ENCODE measurements at places on chromosomes 7 and 10.

GRCh38 chr10:123583639-123584418 lies 82.3 kb upstream of the GPR26 start:
- peak; percentile 30 for DNase-seq

- no peak for DNase-seq
These were observed 55.5 kb upstream of the FAM171A1 start for GRCh38 chr10:15426558-15426957.

DNA sequence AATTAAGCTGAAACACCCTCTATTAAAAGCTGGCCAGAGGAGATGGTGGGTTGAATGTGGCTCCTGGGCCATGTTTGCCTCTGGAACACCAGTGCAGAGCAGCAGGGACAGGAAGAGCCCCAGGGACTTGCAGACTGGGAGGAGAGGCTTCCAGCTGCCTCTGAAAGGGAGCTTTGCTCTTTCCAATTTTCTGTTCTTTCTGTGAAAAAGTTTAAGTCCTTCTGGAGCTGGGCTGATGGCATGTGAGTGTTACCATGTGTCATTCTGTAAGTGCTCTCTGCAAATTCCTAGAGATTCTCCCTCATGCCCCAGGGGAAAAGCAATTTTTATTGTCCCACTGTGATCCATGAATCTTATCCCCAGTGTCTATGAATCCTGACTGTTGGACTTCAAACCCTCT lies 112.8 kb upstream of the LANCL2 start:
- DNase-seq: no peak

- no peak for DNase-seq
These were observed 112.3 kb downstream of the JCAD start for GRCh38 chr10:29946953-29947700.

GRCh38 chr10:128463991-128464760 lies 338.0 kb upstream of the MKI67 start:
- no peak for DNase-seq

GRCh38 chr10:124724279-124725027 lies 19.7 kb downstream of the FAM53B start:
- no peak for DNase-seq

GRCh38 chr7:112876877-112877276 lies 86.7 kb upstream of the TMEM168 start:
- DNase-seq: no peak

DNA sequence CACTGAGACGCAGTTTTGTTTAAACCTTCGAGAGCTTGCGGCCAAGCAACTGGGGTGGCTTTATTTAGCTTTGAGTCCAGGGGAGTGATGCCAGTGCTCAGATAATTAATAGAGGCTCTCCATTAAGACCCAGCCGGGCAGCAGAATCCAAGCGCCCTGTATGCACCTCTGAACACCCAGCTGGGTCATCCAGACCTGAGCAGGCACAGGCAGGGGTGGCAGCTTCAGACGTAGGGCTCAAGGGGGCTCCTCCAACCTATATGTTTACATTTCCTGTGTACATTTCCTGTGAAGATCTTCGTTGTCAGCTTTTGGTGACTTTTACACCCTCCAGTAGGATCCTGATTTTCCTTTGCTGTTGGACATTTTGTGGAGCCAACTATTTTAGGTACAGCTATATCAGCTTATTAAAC lies 719.5 kb downstream of the LRMDA start:
- DNase-seq: no peak

- DNase-seq: no peak
These were observed 31.8 kb upstream of the SHH start for GRCh38 chr7:155844019-155844453.

DNA sequence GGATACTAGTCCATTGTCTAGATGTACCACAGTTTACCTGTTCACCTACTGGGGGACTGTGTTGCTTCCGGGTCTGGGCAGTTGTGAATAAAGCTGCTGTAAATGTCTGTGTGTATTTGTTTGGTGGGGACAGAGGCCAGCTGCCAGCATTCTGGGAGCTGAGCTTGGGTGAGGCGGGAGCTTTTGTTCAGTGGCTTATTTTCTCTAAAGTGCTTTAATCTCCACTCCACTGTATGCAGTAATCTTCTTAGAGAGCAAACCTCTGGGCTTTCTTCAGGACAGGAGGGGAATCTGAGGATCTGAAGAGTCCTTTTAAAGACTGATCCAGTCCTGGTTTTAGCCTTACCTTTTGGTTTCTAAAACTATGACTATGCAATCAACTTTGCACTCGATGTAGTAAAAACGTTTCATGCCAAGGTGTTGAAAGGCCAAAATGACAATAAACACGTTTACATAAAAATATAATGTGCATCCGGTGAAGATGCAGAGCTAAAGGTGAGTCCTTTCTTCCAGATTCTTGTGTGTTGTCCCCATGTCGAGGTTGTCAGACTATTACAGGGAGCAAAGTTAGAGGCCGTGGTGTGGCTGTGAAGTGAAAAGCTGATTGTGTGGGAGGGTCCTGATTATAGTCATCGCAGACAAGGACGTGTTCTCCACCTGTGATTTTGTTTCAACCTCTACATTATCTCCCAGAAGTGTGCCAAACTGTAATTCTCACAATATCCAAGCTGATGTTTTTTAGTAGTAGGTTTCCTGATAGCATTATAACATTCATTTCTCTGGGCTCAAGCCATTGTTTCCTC lies 279.8 kb downstream of the CAMK1D start:
- DNase-seq: no peak

DNA sequence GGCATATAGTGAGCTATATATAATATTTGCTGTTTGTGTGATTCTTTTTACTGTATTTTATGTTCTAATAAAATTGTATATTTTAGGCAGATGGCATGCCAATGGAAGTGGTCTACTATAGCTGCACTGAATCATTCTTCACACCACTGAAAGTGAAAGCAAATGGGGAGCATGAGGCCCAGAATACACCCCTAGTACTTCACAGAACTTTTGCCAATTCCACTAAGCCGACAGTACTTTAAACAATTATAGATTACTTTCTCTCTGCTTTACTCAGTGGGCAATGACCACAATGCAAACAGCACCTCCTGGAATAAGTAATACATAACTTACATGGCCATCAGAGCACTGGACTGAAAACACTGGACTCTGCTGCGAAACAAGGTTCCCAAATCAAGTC lies 70.2 kb downstream of the ANKRD26 start:
- DNase-seq: peak; percentile 11

GRCh38 chr7:119223930-119224329 lies 999.4 kb downstream of the ANKRD7 start:
- DNase-seq: no peak

- DNase-seq: no peak
These were observed 1.7 kb downstream of the MEPCE start for GRCh38 chr7:100431286-100431735.

DNA sequence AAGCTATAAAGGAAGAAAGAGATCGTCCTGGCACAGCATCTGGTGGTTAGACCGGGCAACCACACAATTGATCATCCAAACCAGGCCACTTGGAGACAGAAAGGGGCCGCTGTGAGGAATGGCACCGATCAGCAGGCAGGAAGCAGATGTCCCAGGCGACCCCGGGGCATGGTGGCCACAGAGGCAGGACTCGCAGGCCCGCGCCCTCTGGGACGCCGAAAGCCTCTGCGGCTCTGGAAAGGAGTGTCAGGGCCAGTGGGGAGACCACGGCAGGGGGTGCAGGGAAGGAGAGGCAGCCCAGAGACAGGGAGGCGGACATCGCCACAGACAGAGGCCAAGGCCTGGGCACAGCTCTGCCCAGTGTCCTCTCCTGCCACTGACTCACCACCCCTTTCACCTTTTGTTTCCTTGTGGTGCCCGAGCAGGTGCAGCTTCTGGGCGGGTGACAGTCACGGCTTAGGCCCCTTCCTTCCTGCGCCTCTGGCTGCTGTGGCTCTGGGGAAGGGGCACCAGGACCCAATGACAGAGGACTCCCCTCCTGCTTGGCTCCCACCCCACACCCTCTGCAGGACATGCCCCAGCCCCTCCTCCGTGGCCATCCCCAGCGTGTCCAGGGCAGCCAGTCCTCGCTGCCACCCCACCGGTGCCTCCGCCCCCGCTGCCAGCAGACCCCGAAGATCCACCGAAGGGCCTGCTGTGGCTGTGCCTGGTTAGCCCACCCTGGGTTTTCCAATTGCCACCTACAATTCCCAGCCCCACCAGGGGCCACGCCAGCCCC lies 10.9 kb downstream of the STK32C start:
- DNase-seq: no peak

GRCh38 chr10:97534746-97535367 lies 36.1 kb downstream of the UBTD1 start:
- peak; percentile 30 for DNase-seq

- DNase-seq: peak; percentile 46
These were observed 2.4 kb downstream of the SFMBT2 start for GRCh38 chr10:7408291-7409044.

- DNase-seq: peak; percentile 34
These were observed 220.0 kb downstream of the FAM107B start for GRCh38 chr10:14554491-14555205.

DNA sequence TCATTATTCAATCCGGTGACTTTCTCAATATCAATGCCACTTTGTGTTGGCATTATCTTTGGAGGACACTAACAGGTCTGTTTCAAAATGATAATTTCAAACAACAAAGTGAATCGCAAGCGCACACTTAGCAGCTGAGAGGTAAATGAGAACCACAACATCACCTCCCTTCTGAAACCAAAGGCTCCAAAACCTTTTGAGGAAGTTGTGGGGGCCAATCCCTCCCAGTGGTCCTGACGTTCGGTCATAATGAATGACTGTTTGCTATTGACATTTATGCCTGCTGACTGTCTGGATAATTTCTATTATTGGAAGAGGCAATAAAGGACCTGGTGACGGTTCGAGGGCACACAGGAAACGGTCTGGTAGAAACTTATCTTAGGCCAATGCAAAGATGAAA lies 1.8 kb downstream of the ADARB2 start:
- no peak for DNase-seq

DNA sequence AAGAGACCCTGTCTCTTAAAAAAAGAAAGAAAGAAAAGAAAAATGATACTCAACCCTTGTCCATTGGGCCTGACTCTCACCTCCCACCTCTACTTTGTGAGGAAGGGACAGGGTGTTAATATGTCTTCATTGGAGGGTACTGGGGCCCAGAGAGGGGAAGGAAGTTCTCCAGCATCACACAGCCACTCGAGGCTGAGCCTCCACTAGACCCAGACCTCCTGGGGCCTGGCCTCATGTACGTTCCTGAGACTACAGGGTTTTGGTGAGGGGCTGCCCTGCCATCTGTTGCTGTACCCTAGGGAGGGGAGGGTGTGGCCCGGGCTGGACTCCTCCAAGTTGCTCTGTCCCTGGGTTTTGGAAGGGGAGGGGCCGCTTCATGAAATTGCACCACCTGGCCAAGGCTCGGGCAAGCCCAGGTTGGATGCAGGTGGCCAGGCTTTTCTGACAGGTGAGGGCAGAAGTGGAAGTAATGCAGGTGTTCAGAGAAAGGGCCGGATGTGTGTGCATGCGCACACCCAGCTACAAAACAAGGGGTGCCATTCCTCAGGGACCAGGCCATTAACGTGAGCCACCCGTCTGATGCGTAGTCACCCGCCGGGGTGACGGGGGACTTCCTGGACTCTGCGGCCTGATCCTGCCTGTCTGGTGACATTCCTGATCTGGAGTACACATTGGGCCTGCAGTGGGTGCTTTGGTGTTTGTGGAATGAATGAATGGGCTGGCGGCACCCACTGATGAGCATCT lies 21.7 kb downstream of the GTF2IRD1 start:
- no peak for DNase-seq

DNA sequence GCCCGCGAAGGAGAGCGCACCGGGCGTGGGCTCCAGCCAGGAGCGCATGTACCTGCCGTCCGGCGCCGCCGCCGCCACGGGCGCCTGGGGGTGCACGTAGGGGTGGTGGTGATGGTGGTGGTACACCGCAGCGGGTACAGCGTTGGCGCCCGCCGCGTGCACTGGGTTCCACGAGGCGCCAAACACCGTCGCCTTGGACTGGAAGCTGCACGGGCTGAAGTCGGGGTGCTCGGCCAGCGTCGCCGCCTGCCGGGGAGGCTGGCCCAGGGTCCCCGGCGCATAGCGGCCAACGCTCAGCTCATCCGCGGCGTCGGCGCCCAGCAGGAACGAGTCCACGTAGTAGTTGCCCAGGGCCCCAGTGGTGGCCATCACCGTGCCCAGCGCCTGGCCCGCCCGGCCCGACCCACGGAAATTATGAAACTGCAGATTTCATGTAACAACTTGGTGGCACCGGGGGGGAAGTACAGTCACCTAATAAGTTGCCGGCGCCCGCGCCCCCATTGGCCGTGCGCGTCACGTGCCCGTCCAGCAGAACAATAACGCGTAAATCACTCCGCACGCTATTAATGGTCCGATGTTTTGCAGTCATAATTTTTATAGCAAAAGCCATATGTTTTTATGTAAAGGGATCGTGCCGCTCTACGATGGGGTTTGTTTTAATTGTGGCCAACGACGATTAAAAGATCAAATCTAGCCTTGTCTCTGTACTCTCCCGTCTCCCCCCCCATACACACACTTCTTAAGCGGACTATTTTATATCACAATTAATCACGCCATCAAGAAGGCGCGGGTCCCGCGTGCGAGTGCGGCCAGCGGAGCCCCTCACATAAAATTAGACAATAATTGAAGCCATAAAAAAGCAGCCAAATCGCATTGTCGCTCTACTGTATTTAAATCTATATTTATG lies at the start of gene HOXA9:
HOXA9 (minus strand) TSS at position 449 of the 907 bp plus-strand sequence; CDS start at position 369, 80 bp downstream.
- no peak for DNase-seq

GRCh38 chr7:4103352-4104091 lies 578.6 kb upstream of the FOXK1 start:
- peak; percentile 5 for DNase-seq

DNA sequence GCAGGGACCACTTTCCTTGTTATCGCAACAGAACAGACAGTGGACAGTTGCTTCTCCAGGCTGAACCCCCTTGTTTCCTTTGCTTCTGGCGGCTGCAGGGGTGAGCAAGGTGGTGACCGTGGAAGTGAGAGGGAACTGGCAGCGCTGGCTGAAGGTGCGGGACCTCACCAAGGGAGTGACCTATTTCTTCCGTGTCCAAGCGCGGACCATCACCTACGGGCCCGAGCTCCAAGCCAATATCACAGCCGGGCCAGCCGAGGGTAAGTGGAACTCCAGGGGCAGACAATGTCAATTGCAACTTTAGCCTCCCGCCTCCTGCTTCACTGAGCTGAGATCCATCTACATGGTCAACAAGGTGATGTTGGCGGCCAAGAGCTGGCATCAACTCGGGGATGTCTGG lies 462.1 kb upstream of the FOXK1 start:
- no peak for DNase-seq

GRCh38 chr7:36262309-36263094 lies 109.4 kb downstream of the EEPD1 start:
- no peak for DNase-seq

- DNase-seq: no peak
These were observed 3.1 kb downstream of the FLNC start for GRCh38 chr7:128833148-128833945.

DNA sequence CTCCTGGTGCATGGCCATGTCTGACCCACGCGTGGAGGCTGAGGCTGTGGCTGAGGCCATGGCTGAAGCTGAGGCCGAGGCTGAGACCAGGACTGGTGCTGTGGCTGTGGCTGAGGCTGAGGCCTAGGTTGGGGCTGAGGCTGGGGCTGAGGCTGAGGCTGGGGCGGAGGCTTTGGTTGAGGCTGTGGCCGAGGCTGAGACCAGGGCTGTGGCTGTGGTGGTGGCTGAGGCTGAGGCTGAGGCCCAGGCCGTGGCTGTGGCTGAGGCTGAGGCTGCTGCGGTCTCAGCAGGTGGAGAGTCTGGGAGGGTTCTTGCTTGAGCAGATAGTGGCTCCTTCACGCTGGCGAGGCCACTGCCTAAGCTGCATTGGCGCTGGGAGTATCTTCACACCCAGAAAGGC lies 76.4 kb downstream of the WDR37 start:
- DNase-seq: no peak

- DNase-seq: no peak
These were observed 22.8 kb upstream of the FAM20C start for GRCh38 chr7:169276-170172.
